ENCODE measurements at places on chromosomes 6 and 20.

DNA sequence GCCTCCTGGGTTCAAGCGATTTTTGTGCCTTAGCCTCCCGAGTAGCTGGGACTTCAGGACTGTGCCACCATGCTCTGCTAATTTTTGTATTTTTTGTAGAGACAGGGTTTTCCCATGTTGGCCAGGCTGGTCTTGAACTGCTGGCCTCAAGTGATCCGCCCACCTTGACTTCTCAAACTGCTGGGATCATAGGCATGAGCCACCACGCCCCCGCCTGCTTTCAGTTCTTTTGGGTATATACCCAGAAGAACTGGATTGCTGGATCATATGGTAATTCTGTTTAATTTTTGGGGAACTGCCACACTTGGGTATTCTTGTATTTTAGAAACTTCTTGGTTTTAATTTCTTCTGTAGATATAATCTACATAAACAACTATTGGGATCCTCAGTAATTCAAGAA, 17.0 kb downstream of the CDS2 start:
- DNase-seq, result no peak

DNA sequence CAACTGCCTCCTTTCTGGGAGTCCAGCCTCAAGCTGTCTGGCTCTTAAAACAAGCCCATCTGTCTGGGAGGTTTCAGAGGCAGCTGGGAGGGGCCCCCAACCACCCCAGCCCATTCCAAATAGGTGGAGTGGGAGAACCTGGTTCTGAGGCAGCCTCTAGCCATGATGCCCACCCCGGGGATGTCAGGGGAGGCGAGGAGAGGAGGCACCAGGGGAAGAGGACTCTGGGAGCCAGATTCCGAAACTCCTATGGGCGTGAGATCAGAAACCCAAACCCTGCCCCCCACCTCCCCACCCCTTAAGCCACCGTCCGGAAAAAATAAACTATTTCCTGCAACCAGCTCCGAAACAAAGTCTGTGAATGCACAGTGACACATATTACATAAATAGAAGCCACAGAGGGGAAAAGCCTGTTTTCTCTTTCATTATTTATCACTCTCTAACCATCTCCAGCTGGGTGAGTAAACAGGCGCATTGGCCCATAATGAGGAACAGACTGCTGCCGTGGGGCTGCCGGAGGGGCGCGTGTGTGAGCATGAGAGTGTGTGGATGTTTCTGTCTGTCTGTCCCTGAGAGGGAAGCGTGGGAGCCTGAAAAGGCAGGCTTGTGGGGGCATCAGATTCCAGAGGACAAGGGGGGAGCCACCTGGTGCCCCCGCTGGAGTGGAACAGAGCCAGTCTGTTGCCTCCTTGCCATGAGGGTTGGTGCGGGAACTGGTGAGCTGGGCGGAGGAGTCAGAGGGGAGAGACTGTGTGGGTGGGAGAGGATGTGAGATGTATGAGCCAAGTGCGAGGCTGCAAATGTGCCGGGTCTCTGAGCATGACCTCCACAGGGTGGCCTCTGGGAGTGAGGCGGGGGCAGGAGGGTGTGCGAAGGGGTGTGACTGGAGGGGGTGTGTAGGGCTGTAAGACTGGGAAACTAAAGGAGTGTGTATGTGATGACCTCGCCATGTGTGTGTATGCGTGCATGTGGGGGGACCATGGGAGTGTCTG, 14.3 kb upstream of the FOXP4 start:
- DNase-seq, result no peak

DNA sequence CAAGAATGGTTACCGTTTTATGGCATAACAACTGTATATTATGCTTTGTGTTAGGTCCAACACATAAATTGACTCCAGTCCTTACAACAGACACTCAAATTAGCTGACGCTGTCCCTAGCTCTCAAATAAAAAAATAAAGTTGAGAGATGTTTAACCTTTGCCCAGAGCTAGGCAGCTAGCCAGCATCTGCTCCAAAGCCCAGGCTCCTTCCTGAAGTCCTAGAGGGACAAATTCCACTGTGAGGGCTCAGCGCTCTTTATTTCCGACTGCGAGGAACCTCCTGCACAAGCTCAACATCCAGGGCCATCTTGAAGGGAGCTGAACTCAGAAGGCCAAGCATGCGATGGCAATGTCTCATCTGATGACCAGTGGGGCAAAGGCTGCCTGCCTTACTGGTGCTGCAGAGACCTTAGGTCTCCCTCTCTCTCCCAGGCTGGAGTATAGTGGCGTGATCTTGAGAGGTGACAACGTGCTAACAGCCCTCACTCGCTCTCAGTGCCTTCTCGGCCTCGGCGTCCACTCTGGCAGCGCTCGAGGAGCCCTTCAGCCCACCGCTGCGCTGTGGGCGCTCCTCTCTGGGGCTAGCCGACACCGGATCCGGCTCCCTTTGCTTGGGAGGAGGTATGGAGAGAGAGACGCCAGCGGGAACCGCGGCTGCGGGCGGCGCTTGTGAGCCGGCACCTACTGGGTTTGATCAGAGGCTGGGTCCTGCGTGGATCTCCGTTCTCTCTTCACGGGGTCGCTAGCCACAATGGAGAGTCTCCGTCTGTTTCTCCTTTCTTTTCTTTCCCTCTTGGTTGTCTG, 24.7 kb upstream of the GFOD1 start:
- no peak for DNase-seq

- no peak for DNase-seq
Observed at GRCh38 chr6:35403544-35404442, 48.3 kb upstream of the FANCE start.

DNA sequence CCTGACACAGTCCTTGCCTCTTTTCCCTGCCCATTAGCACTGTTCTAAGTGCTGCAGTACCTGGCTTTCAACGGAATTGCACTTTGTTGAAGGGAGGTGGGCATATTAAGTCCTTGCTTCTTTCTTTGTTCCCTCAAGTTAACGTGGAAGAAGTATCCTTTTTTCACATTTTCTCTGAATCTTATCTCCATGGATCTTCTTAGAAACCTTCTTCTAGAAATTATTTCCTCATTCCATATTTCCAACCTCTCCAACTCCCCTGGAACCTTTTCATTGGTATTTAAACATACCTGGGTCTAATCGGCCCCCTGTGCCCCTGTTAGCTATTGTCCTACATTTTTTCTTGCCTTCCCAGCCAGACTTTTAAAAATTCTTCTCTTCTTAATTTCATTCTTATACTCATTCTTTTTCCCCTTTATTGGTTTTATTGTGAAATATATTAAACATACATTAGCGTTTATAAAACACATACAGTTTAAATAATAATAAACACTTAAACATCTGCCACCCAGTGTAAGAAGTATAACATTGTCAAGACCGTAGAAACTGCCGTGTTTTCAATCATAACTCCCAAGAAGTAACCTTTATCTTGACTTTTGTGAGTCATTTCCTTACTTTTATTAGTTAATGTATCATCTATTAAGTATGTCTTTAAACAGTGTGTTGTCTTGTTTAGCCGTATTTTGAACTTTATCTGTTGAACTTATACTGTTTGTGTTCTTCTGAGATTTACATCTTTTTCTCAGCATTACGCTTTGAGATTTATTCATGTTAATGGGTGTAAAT, 118.2 kb downstream of the CDKAL1 start:
- no peak for DNase-seq

DNA sequence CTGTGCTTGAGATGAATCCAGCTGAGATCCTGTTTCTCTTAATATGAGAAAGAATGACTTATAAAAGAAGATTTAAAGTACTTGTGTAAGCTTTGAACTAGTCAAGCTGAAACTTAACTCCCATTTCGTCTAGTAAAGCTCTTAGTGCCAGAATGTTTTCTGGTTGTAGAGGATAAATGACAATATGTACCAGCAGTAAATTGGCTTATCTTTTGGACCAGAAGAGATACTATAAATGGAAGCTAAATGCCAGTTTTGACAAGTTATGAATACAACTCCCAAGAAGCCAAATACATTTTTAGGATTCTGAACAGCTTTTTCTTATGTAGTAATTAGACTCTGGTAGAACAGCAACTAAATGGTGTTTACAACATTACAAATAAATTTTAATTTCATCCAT, 608.7 kb downstream of the EYS start:
- DNase-seq, result no peak

GRCh38 chr6:77034161-77034560, 429.1 kb downstream of the HTR1B start:
- peak; percentile 30 for DNase-seq

- peak; percentile 88 for DNase-seq
Observed at GRCh38 chr6:36759148-36759759, 61.6 kb downstream of the RAB44 start.

DNA sequence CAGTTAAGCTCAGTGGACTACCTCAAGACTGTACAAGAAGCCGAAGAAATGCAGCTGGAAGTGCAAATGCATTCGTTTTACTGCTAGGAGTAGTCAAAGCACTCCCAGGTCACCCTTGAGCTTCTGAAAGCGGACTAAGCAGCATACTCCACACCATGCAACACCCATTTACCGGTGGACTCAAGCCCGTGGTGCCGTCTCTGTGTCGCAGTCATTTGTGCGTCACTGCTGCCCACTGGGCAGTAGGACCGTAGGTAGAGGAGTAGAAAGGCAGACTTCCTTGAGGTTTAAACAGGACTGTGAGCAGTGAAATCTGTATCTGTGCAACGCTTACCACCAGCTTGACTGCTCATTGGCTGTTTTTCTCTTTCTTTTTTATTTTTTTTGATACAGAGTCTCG, 89.0 kb upstream of the FAM8A1 start:
- DNase-seq, result no peak

- peak; percentile 34 for DNase-seq
Observed at GRCh38 chr20:51420111-51420510, 122.4 kb downstream of the NFATC2 start.

GRCh38 chr20:21191839-21192238, 66.0 kb downstream of the KIZ start:
- DNase-seq, result no peak

DNA sequence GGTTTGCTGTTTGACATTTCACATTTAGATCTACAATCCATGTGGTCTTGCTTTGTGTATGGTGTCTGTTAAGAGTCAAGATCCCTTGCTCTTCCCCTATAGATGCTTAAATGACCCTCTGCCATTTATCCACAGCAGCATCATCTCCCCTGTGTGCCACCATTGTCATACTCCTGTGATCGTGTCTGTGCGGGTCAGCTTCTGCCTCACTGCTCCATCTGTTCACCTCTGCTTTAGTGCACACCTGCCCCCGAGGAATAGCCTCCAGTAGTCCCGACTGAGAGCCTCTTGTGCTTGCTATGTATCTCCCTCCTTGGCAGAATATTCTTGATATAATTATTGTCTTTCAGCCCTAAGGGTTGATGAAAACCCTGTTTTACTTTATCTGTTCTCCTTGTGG, 551.2 kb downstream of the CDH26 start:
- DNase-seq, result no peak

DNA sequence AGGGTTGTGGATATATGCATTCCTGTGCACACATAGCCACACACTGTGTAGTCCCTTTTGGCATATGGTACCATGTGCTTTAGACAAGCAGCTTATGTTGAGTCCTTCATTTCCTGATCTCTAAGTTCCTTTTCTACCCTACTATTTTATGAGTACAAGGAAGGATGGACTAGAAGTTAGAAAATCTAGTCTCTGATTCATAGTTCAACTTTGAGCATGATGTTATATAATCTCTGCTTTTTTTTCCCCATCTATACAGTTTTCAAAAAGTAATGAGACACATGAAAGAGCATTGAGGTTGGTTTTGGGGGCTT, 123.6 kb downstream of the PLEKHG1 start:
- DNase-seq, result no peak

DNA sequence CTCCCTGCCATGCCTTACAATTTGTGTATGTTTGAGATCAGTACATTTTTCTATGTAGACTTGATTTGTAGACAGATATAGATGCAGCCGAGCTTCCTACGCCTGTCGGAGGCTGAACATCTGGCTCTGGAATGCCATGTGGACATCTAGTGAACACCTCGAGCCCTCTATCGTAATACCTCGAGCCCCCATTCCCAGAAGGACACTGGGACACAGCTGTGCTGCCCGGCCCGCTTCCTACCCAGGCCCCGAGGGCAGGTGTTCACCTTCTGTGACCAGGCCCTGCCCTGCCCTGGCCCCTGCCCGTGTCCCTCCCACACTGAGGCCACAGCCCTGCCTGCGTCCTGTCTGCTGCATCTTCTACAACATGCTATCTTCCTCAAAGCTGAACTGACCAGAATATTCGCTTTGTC, 12.9 kb downstream of the RPS6KA2 start:
- no peak for DNase-seq

All from H54 (cell line).